ENCODE measurements at places on chromosomes 5 and 9.

DNA sequence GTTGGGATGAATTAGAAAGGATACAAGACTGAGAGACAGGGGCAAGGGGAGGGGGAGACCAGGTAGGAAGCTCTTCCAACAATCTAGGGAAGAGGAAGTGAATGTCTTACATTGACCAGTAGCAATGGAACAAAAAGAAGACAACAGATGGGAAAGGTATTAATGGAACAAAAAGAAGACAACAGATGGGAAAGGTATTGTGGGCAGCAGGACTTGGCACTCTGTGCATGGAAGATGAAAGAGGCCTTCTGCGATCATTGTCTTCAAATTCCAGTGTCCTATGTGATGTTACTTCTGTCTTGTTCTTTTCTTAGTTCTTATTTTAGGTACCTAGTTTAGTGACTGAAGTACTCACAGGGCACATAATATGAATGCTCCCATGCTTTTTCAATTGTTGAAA is 161.8 kb downstream of the PALM2AKAP2 start:
- no peak for DNase-seq

DNA sequence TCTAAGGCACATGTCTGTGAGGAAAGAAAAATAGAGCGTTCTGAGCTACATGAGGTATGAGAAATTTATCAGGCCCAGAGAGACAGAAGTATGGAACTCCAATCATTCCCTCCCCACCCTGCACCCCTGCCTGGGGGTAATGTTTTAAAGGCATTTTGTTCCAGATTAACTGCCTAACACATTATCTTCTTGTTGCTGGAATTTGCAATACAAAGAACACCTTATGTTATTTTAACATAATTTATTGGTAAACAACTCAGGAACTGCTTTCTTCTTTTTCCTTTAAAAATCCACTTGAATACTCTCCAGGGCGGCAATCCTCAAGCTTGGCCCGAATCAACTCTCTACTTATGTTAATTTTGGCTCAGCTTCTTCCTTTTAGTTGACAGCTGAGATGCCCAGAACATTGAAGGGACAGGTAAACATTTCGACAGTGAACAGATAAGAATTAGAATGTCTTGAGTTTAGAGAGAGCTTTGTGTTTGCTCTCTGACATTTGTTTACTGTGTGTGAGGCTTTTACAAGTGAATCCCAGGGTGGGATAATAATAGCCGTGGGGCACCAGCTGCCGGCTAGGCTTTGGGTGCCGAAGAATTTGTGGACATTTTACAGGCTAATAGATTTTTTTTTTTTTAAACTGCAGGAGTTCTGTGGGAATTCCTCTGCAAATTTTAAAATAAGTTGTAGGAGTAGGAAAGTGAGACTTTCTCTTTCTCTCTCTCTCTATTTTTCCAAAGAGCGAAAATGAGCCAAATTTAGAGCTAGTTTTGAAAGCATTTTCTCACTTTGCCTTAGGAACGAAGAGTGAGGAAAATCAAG is 96.4 kb upstream of the TAF11L2 start:
- DNase-seq = no peak

GRCh38 chr9:114553202-114553601 is 34.4 kb upstream of the ATP6V1G1 start:
- no peak for DNase-seq

- no peak for DNase-seq
These were observed 24.3 kb downstream of the S100Z start for GRCh38 chr5:76874088-76874581.

DNA sequence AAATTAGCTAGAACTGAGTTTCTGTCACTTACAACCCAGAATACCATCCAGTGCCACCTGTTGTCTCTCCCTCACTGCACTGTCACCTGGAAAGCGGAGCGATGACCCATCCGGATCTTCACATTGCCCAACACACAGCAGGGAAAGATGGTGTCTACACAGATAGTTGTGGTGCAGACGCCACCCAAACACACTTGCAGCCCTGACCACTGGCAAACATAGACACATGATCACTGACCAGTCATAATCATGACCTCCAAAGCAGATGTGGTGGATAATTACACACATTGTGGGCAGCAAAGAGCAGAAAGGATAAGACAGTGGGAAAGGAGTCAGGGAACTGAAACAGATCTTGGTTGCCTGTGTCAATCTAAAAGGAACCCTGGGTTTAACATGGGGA is 64.7 kb downstream of the GABBR2 start:
- DNase-seq = no peak

GRCh38 chr5:307794-308579 is 13.5 kb upstream of the AHRR start:
- DNase-seq = no peak

DNA sequence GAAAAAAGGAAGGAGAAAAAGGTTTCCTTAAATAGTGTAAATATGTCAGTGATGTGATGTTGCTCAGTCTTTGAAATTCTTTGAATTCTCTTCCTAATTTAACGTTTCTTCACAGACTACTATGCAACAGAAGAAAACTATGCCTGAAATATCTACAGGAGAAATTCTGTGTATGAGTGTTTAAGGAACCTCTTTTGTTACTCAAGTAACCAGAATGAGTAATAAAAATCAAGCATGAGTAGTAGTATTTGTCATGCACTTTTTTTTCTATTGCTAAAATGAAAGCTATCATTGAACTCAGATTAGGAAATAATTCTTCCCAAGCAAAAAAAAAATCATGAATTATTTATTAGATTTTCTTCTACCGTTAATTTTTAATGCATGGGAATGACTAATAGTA is 20.3 kb upstream of the THG1L start:
- no peak for DNase-seq

DNA sequence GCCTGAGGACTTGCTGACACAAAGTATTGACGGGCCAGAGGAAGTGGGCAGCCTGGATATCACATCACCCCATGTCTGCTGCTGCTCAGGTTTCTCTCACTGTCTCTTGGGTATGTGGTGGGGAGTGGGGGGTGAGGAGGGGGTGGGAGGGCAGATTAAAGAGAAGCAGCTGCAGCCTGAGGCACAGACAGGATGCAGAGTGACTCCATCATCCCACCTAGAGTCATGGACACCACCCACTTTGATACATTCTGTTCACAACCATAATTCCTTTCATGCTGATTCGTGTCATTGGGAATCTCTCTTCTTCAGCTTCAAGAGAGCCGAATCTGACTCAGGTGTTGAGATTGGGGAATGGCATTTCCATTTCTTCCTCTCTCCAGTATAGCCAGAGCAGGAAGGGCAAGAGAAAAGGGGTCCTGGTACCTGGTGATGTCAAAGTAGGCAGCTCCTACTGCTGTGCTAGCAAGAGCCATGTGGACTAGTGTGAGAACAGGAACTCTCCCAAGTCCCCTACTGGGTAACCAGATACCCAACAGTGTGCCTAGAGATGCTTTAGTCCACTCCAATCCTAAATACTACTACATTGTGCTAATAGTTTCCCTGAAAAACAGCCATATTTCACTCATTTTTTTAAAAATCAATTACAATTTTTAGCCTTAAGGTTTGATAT is 22.4 kb downstream of the GRAMD2B start:
- DNase-seq = no peak

DNA sequence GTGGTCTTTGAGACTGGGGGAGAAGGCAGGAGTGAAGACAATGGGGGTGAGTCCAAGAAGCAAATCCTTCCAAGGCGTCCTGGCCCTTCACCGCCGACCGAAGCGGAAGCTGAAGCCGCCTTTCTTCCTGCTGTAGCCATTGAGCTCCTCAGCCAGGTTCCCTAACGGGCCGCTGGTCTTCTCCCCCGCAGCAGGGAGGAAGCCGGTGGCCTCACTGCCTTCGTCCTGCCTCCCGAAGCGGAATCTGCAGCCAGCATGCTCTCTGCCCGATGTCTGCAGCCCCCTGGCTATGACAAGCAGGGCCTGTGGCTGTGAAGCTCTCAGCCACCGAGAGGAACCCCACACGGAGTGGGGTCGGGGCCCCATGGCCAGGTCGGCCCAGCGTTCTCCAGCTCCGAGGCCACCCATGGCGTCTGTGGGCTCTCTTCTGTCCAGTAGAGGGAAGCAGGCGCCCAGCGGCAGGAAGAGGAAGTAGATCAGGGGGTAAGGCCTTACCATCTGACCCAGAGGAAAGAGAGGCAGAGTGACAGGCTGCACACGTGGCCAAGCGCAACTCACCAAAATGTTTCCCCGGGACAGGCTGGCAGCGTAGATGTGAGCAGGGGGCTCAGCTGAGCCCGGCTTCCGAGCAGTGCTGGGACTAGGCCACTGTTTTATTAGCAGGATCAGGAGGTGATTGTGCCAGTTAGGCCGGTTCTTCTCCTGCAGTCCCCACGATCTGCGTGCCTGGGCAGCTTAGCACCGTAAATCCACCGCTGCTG is 3.1 kb downstream of the QRFP start:
- no peak for DNase-seq

GRCh38 chr5:124287813-124288212 is 458.6 kb downstream of the ZNF608 start:
- no peak for DNase-seq

DNA sequence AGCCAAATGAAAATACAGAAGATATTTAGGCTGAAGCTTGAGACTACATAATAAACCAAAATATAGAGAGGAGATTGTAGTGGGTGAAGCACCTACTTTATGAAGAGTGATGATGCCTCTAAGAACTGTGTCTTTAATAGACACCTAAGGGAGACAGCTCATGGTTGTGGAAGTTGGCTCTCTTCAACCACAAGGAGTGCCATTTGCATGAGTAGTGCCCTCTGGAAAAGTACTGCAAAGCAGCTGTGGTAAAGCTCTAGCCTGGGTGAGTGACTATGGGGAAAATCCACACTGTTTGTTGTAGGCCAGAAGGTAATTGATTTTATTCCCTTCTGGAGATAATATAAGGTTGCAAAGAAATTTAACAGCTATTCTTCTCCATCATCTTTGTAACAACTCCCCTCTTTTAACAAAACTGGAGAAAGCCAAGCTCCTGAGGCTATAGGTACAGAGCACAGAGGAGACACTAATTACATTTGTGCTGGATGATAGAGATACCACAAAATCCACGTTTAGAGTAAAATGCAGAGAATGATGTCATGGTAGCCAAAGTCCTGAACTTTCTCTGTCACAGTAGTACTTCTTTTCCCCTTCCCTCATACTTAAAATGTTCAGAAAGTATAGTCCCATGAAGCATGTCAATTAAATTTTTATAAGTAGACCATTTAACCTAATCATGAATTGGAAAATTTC is 122.8 kb downstream of the STARD4 start:
- DNase-seq = no peak

GRCh38 chr5:67971223-67971830 is 244.2 kb upstream of the PIK3R1 start:
- no peak for DNase-seq

DNA sequence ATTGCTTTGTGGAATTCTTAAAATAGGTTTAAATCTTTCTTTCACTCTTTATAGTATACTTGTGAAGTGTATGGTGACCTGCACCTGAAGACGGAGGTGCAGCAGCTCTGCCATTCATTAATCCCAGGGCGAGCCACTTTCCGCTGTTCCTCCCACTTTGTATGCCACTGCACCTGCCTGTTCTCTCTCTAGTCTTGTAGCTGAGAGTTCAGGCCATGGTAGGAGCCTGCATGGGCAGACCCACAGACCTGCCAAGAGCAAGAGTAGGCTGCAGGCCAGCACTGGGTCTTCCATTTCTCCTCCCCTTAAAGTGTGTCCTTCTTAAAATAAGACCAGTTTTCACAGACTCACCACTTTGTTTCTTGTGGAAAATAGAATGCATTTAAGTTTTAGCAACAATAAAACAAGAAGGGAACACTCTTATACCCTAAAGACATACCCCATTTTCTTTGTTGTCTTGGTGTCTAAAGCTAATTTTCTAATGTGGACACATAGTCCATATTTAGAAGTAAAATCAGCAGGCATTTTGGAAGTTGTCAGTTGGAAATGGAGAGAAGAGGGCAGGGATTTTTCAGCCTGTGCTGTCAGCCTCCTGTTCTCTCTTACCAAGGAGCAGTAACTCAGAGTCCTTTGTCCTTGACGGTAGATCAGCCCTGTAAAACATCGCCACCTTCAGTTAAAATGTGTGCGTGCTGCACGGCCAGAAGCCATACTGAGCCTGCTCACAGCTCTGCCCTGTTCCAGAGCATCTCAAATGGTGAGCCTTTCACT is 103.2 kb downstream of the SNCAIP start:
- DNase-seq = no peak

DNA sequence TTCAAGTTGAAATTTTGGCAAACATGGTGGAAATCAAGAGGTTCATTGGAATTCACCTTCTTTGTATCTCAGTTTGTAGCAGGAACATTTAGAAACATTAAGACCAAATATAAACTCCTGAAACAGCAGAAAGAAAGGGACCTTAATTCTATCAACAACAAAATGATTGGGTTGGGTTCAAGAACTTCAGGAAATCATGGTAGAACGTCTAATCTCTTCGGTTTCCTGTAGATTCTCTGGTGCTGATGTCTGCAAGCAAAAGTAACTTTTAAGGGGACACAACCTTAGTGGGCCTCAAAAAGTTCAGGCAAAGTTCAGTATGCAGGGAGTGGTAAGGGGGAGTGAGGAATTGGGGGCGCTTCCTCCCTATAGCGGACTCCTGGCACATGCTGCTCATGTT is 3.4 kb downstream of the IL33 start:
- DNase-seq = no peak

GRCh38 chr9:82600536-82601292 is 462.2 kb downstream of the RASEF start:
- no peak for DNase-seq

DNA sequence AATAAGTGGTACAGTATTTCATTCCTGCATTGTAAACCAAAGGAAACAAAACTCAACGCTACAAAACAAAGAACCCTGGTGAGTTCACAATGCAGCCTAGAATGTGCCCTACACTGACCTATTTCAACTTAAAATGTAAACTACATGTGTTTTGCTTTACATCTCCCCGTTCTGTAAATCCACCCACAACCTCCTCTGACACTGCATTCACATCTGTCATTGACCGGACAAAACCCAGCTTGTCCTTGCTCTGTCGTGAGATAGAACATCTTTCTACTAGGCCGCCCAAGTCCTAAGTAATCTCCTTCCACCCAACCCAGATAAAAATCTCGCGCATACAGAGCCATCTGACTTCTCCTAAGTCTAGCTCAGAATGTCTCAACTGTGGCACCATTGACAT is 6.1 kb upstream of the VLDLR start:
- DNase-seq = no peak

DNA sequence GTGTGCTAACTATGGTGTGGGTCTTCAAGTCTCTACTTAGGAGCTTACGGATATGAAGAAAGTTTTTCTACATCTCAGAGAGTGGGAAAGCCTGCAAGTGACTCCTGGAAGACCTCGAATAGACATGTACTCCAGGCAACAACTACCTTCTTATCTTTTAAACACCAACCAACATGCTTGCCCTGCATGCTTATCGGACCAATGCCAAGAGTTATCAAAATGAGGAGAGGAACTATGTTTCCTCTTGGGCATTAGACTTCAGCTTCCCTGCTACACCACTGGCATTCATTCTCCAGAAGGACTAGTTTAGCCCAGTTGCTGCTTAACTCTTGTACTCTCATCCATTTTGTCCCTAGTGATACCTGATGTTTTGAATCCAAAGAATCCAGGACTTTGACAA is 74.7 kb upstream of the MAN2A1 start:
- no peak for DNase-seq
